ENCODE measurements at places on chromosomes 3 and 15. TPM values are rescaled to one million over a fixed set of nuclear protein-coding genes. Genes with fewer than 3 reads are reported as not detected.

Gene NDUFB5
- total RNA-seq = 70.7 TPM

Gene MSL2
- total RNA-seq = 21.7 TPM

Gene MITF
- 13.8 TPM for total RNA-seq

Gene CFAP91
- 0.73 TPM for total RNA-seq

Gene CCR3
- not detected for total RNA-seq

Gene CCDC54
- total RNA-seq = not detected

Gene ALDH1A2
- total RNA-seq = 1.2 TPM

Gene ZNF639
- total RNA-seq = 59.4 TPM

All from hair follicle dermal papilla cell (primary cell).